ENCODE measurements at places on chromosomes 11 and 22.

DNA sequence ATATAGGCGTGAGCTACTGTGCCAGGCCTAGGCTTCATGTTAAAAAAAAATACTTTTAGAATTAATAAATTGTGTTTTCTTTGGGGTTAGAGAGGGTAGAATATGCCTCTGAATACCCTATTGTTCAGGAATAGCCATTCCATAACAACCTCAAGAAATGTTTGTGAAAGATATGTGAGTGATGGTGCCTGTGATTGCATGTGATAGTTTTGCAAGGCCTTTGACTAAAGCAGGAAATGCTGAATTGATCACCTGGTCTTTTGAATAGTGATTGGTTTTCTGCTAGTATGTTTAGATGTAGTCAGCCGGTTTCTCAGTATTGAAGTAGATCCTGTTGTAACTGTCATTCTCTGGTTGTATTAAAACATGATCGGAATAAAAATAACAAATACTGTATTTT, 73.4 kb downstream of the UVRAG start:
- no peak for DNase-seq

- DNase-seq = no peak
These were observed 39.1 kb downstream of the SPON1 start for GRCh38 chr11:14001597-14001996.

- no peak for DNase-seq
These were observed 79.7 kb upstream of the KCNQ1OT1 start for GRCh38 chr11:2779499-2779980.

DNA sequence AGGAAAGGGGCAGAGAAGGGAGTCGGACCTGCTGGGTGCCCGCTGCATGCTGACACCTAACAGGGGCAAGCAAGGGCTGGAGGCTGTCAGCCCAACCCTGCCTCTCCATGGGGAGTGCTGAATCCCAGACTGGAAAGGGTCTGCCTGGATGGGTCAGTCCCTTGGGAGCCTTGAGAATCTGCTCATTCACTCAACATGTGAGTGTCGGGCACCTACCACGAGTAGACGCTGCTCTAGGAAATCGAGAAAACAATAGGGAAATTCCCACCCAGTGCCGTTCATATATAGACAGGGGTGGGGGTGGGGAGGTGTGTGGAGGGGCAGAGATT, 4.4 kb upstream of the CTSD start:
- DNase-seq = no peak

GRCh38 chr11:45079943-45080719, 66.3 kb upstream of the PRDM11 start:
- peak; percentile 66 for DNase-seq

GRCh38 chr11:91795139-91795887, 429.3 kb upstream of the FAT3 start:
- no peak for DNase-seq

GRCh38 chr11:133749841-133750240, 95.5 kb downstream of the SPATA19 start:
- DNase-seq = no peak

GRCh38 chr22:22871536-22872278, 15.9 kb upstream of the IGLL5 start:
- no peak for DNase-seq

GRCh38 chr11:60870733-60871377, 3.5 kb downstream of the ZP1 start:
- no peak for DNase-seq

DNA sequence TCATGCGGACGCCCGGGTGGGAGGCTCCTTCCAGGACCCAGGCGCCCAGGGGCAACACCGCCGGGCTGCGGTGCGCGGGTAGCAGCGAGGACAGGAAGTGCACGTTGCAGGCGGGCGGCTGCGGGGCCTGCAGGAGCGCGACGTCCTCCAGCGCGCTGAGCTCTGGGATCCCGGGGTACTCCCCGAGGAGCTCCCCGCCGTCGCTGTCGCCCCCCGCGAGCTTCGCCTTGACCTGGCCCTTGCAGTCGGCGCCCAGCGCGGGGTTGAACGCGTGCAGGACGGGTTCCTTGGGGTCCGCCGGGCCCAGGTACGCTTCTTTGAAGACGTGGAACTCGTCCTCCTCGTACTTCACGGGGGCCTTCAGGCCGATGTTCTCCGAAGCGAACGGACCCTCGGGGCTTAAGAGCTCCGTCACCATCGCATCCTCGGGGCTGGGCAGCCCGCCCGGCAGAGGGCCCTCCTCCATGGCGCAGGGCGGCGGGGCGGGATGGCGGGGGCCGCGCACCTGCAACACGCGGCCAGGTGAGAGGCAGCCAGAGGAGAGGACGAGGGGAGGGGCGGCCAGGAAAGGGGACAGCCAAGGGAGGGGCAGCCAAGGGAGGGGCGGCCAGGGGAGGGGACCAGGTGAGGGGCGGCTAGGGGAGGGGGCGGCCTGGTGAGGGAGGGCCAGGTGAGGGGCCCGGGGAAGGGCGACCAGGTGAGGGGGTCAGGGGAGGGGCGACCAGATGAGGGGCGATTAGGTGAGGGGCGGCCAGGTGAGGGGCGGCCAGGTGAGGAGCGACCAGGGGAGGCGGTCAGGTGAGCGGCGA, 921 bp downstream of the TESMIN start:
- DNase-seq = no peak

DNA sequence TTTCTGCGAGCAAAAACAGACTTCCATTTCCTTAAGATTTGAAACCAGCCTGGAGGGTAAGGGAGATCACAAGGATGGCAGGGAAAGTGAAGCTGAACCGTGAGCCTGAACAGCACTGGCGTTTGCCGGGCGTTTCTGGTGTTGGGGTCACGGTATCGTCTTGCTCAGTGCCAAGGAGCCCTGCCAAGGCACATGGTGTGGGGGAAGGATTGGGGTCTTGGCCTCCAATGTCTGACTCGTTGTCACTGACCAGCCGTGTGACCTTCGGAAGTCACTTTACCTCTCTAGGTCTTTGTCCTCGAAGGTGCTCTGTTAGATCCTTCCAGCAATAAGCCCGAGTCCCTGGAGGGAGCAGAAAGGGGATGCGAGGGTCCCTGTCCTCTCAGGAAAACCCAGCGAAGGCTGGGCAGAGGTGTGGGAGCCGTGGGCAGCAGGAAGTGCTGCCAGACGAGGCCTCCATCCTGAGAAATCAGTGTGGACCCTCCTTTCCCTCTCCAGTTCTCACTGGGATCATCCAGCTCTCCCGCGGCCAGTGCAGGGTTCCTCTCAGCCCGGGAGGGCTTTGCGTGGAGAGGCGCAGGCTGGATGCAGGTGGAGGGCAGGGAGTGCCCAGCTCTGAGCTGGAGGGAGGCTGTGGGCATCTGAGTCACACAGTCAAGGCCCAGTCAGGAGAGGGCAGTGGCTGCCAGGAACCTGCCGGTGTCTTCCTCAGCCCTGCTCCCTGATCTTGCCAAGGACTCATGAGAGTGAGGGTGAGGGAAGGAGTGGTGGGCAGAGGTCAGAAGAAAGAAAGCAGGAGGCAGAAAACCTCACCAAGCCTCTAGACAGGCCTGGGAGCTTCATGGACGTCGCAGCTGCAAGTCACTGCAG, 18.9 kb downstream of the TOM1 start:
- DNase-seq = no peak

DNA sequence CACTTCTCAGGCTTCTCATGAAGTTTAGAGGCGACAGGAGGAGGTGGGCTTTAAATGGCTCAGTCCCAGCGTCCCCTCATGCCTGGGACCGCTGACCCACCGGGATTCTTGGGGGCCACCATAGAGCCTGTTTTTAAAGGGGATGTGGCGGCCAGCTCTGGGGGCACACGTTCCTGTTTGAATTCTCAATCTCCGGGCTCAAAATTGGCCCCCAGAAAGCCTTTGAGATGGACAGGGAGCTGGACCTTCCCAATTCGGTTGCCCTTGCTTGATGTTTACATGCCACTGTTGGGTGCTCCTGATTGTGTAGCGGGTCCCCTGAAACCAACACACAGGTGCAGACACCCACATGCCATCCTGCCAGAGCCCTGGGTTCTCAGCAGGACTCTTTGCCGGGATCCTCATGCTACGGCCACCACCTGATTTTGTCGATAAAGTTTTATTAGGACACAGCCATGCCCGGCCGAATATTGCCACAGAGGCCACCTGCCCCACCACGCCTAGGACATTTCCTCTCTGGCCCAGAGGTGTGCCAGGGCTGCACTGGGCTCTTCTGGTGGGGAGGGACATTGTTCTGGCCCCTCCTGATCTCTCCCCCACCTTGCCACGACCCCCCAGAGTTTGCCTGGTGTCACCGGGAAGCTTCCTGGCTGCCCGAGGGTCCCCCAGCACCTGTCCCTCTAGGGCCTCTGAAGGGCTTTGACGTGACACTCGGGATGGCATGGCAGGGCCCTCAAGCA, 71.6 kb downstream of the KCNQ1 start:
- no peak for DNase-seq

- no peak for DNase-seq
These were observed 10.4 kb upstream of the RCN1 start for GRCh38 chr11:32080361-32080980.

- DNase-seq = no peak
These were observed 5.0 kb upstream of the NTM start for GRCh38 chr11:131365329-131365930.

GRCh38 chr22:21030621-21031544, 1.5 kb downstream of the SLC7A4 start:
- DNase-seq = no peak

DNA sequence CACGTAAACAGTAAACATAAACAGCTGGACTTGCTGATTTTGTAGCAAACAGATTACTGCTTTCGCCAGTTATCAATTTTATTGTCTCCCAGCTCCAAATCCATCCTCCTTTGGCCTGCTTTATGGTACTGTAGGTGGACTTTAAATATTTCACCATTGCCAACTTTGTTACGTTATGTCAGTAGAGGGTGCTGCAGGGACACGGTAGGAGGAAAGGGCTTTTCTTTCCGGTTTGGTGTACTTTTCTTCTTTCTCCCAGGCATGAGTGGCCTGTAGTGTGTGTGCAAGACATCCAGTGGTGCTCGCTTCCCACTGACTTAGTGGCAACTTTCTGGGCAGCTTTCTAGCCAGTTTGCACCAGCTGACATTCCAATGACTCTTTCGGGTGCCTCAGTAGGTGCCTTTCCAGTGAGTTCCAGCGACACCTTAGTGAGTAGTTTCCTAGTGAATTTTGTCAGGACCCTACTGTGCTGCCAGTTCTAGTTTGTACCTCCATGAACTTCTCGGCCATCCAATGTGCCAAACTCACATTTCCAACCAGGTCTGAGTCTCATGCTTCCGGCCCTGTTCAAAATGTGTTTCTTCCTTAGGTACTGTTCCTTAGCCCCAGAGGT, 267.6 kb upstream of the TENM4 start:
- DNase-seq = no peak

DNA sequence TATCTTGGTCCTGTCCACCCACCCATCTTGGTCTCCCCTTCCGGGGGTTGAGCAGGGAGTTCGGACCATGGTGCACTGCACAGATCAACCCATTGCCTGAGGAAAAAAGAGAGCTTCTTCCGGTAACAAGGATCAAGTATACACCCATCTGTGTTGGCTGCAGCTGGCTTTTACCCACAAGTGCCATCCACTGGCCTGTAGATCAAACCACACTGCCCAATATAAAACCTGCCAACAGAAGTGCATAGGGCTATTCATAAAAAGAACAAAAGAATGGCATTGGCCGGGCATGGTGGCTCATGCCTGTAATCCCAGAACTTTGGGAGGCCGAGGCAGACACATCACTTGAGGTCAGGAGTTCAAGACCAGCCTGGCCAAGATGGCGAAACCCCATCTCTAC, 94.5 kb downstream of the ZC3H12C start:
- no peak for DNase-seq

DNA sequence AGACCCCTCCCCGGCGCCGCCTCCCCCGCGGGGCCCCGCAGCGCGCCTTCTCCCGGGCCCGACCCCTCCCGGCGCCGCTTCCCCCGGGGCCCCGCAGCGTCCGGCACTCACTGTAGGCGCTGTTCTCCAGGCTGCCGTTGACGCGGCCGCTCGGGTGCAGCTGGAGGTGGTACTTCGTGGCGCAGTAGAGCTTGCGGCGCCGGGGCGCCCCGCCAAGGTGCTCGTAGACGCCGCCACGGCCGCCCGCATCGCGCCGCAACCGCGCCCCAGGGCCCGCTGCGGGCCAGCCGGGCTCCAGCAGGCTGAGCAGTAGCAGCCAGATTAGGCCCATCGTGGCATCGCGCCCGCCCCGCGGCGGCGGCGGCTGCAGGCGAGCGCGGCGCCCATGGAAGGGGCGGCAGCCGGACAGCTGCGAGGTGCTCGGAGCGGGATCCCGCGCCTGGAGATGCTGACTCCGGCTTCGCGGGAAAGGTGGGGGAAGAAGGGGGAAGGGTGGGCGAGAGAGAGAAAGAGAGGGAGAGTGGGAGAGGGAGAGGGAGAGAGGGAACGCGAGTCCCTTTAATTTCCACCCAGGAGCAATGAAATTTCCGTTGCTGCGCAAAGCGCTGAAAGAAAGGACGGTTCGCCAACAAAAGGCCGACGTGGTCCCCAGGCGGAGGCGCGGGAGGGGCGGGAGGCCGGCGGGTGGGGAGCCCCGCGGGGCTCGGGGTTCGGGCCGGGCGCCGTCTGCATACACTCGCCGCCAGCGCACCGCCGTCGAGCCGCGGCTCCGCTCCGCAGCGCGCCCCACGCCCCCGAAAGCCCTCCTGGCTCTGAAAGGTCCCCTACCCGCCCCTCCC, at the start of gene FGF3:
TSS of gene FGF3 (minus strand) at position 814 of the 839 bp plus-strand sequence. CDS start at position 331, 483 bp downstream.
- DNase-seq = no peak

DNA sequence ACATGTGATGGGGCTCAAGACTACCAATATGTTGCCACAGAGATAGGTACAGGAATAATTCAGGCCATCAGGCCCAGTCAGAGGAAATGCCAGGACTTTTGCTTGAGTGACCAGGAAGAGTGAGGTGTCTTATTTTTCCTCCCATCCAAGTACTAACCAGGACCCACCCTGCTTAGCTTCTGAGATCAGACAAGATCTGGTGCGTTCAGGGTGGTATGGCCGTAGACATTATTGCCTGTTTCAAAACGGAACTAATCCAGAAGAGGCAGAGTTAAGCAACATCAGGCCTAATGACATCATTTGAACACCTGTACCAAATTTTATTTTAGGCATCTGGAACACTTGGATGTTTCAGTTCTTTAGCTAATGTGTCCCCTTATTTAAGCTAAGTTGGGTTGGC, 205.5 kb upstream of the POU2AF2 start:
- no peak for DNase-seq

DNA sequence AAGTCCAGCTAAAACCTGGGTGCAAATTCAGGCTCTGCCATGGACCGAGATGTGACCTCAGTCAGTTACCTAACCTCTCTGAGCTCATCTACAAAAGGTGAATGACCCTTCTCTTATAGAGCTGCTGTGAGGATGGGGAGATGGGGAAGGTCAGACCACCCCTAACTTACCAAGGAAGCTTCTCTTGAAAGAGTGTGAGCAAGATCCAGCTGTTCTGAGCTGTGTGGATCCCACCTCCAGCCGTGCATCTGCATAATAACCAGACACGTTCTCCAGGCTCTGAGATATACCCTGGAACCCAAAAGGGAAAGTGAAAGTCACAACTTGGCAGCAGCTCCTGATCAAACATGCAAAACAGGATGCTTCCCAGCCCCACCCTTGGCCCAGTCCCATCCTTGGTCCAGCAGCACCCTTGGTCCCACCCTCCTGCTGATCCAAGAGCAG, at the start of gene APOL3:
TSS of gene APOL3 (minus strand) at position 257 of the 444 bp plus-strand sequence. CDS start 11,700 bp downstream, outside the sequence.
- peak; percentile 58 for DNase-seq
